NCI-H2029 (cell line): ENCODE measurements at places on chromosomes 11 and 22.
A peak's percentile ranks its signal among the peaks of the same experiment; 100 is the strongest.

DNA sequence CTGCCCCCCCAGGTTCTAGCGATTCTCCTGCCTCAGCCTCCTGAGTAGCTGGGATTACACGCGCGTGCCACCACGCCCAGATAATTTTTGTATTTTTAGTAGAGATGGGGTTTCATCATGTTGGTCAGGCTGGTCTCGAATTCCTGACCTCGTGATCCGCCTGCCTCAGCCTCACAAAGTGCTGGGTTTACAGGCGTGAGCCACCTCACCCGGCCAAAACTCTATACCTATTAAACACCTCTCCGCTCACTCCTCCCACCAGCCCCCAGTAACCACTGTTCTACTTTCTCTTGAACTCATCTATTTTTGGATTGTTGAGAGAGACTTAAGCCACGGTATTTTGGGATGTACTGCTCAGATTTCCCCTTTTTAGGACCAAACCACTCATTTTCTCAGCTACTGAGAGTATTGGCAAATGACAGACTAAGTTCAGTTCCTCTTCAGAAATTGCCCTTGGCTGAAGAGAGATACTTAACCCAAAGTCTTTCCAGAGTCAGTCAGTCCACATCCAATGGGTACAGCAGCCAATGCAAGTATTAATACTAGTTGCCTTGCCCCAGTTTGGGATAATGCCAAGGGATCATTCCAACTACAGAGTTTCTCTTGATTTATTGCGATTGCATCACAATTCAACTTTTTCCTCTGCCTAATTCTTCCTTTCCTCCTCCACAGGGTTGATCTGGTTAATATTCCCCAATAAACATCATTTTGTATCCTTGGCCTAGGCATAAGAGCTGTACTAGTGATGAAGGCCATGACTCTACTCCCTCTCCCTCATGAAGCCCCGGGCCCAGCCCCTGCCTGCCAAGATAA, 36.8 kb upstream of the CSTF3 start:
- DNase-seq = no peak

DNA sequence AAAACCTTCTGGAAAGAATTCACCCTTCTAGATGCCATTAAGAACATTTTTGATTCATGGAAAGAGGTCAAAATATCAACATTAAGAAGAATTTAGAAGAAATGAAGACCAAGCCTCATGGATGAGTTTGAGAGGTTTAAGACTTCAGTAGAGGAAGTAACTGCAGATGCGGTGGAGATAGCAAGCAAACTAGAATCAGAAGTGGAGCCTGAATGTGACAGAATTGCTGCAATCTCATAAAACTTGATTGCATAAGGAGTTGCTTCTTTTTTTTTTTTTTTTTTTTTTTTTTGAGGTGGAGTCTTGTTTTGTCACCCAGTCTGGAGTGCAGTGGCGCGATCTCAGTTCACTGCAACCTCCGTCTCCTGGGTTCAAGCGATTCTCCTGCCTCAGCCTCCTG, 51.6 kb downstream of the MS4A13 start:
- no peak for DNase-seq

DNA sequence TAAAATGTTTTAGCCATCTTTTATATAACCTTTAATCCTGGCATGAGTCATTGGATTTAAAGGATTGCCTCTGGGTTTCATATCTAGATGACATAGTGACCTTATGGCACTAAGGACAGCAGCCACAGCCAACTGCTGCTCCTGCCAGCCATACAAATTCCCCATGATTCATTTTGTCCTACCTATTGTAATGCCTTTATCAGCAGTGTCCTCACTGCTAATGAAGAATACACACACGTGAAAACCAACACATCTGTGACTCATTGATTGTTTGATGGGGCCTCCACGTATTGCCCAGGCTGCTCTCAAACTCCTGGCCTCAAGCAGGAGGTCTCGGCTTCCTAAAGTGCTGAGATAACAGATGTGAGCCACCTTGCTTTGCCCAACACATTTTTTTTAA, 1.8 kb downstream of the LDHAL6A start:
- no peak for DNase-seq

DNA sequence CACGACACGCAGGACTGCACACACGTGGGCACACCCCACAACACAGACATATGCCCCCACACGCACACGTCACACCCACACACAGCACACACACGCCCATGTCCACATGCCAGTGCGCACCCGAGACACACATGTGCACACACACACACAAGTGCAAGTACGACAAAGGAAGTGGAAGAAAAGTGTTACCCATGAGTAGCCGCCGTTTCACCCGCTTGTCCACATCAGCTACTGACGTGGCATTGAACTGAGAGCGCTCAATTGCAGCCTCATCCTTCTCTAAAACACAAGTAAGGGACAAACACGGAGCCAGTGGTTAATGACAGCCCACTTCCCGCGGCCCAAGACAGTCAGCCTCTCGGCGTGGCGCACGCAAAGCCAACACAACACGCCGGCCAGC, 68.4 kb upstream of the TTLL12 start:
- DNase-seq = no peak

DNA sequence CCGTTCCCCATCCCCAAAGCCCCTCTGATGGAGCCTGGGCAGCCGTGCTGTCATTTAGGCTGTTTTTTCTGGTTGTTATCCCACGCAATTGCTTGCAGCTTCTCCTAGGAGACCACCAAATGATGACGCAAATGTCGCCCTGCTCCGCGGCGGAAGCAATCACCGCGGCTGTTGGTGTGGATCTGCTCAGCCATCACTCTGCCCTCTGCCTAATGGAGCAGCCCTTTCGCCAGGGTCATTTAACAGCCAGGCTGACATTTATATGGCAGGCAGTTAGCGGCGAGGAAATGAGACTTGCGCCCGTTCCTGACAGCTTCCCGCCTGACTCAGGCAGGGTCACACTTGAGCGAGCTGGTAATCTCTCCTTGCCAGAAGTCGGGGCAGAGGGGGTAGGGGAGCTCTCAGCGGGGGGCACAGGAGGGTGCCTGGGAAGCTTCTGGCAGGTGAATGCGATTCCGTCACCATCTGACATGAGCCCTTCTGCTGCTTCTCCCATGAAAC, 97.9 kb upstream of the RTL6 start:
- no peak for DNase-seq

- peak; percentile 22 for DNase-seq
These were observed at the start of gene SCUBE1 for GRCh38 chr22:43343262-43343669. Gene SCUBE1 (minus strand): TSS chr22:43343372. CDS start chr22:43343261, 111 bp downstream.

- DNase-seq = no peak
These were observed 193.6 kb upstream of the CARD18 start for GRCh38 chr11:105333153-105333552.

GRCh38 chr11:81725701-81726100, 1008.0 kb downstream of the FAM181B start:
- no peak for DNase-seq

DNA sequence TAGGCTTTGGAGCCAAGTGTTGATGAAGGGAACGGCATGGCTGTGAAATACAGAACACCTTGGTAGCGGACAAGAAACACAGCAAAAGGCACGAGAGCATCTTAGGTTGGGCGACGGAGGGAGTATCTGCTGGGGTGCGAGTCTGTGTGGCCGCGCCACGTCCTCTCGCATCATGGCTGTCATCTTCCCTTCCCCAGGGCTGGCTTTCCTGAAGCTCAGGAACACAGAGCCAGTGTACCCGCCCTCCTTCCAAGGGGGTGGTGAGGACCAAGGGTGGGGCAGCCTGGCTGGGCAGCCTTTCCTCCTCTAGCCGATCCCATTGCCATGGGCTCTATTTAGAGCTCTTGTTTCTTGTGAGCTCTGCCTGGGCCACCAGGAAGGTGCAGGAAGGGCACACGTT, 154.4 kb downstream of the FEZ1 start:
- DNase-seq = no peak

- DNase-seq = no peak
These were observed 199.6 kb upstream of the ZBED5 start for GRCh38 chr11:11057472-11057854.

GRCh38 chr11:2449548-2450320, 4.9 kb downstream of the KCNQ1 start:
- DNase-seq = no peak

GRCh38 chr22:44931077-44931540, 78.7 kb downstream of the PHF21B start:
- DNase-seq = no peak

DNA sequence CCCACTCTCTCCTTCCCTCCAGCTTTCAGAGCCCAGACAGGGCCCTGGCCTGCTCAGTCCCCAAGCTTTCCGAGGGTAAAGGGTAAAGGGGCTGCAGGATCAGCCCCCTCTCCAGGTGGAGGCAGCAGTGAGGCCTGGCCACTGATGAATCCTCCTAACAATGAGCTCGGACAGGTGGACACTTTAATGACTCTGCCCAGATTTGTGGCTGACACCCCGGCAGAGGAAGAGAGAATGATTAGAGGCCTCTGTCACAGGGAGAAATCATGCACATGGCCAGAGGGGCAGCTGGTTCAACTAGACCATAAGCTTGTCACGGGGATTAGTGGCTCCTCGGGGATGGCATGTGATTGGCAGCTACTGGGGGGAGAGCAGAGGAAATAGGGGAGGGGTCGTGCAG, 587.5 kb upstream of the B3GAT1 start:
- no peak for DNase-seq

DNA sequence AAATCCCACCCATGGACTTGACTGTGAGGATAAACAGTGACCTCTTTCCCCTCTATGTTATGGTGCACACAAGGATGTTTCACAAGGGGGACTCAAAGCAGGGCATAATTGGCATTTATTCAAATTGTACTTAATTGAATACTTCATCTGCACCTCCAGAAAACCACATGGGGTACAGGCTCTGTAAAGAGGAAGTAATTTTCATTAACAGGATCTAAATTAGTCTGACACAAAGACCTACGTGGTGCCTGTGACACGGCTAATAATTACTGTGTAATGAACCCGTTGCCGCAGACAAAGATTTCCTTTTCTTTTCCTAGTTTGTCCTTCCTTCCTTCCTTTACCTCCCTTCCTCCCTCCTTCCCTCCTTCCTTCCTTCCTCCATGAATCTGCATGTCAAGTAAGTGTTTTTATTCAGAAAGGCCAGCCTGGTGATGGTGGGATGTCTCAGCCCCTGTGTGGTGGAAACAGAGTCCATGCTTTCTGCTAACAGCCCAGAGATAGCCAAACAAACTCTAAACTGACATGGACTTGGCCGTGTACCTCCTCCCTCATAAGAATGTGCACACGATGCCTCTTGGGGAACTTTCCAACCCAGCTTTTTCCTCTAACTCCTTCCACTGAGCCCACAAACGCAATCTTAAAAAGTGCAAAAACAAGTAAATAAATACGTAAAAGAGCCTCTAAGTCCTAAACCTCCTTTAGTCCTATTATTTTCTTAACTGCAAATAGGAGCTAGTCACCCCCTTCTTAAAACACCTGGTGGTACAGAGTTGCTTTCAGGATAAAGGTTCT, 118.8 kb downstream of the INSC start:
- DNase-seq = no peak

DNA sequence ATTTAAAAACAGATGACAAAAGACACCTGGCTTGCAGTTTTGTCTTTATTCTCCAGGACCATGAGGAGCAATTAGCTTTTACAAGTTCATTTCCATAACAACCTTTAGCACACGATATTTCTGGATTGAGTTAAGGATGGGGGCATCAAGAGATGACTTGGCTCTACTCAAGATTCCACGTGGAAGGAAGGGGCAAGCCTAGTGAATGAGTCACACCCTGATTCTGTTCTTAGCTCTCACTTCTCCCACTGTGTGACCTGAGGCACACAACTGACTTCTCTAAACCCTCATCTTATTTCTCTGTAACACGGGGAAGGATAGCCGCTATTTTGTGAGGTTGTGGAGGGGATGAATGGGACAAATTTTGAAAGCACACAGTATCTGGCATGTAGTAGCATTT, 185.5 kb downstream of the KIRREL3 start:
- no peak for DNase-seq

- DNase-seq = no peak
These were observed 309.0 kb downstream of the BLID start for GRCh38 chr11:121807051-121807450.

- DNase-seq = no peak
These were observed 23.1 kb upstream of the ATXN10 start for GRCh38 chr22:45648301-45649117.

DNA sequence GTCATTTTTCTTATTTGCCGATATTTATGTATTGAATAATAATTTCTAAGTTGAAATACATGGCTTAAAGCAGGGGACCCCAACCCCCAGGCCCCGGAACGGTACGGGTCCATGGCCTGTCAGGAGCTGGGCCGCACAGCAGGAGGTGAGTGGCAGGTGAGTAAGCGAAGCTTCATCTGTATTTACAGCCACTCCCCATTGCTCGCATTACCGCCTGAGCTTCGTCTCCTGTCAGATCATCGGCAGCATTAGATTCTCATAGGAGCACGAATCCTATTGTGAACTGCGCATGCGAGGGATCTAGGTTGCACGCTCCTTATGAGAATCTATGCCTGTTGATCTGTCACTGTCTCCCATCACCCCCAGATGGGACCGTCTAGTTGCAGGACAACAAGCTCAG, 4.5 kb downstream of the ZMAT5 start:
- peak; percentile 61 for DNase-seq

- no peak for DNase-seq
These were observed 32.5 kb upstream of the SLC35C1 start for GRCh38 chr11:45772449-45772774.

GRCh38 chr11:4543561-4543960, 1.4 kb upstream of the OR52M1 start:
- no peak for DNase-seq

- no peak for DNase-seq
These were observed 6.0 kb downstream of the RPL3 start for GRCh38 chr22:39313258-39314001.

DNA sequence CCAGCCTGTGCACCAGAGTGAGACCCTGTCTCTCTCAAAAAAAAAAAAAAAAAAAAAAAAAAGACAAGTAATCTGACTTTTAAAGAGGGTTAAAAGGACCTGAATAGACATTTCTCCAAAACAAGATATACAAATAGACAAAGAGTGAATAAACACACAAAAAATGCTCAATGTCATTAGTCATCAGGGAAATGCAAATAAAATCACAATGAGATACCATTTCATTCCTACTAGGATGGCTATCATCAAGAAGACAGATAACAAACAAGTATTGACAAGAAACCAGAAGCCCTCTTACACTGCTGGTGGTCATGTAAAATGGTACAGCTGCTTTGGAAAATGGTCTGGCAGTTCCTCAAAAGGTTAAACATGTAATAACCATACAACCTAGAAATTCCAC, 4.1 kb downstream of the RIC3 start:
- DNase-seq = no peak

DNA sequence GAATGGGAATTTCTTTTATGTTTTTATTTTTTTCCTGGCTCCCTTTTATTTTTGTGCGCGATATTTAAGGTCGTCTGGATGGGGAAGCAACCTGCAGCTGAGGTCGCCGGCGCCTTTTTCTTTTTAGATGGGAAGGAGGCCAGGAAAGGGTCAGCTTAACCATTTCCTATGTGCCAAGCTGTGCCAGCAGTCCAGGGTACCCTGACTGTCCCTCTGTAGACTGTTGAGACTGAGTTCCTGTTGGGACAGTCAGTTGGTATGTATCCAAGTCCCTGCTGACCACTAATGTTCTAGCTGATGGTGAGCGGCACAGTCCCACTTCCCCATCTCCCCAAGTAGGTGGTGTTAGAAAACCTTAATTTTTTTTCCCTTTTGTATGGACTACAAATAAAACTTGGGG, 10.5 kb downstream of the RBM14 start:
- DNase-seq = no peak
